ENCODE measurements at places on chromosomes 6 and 20.

DNA sequence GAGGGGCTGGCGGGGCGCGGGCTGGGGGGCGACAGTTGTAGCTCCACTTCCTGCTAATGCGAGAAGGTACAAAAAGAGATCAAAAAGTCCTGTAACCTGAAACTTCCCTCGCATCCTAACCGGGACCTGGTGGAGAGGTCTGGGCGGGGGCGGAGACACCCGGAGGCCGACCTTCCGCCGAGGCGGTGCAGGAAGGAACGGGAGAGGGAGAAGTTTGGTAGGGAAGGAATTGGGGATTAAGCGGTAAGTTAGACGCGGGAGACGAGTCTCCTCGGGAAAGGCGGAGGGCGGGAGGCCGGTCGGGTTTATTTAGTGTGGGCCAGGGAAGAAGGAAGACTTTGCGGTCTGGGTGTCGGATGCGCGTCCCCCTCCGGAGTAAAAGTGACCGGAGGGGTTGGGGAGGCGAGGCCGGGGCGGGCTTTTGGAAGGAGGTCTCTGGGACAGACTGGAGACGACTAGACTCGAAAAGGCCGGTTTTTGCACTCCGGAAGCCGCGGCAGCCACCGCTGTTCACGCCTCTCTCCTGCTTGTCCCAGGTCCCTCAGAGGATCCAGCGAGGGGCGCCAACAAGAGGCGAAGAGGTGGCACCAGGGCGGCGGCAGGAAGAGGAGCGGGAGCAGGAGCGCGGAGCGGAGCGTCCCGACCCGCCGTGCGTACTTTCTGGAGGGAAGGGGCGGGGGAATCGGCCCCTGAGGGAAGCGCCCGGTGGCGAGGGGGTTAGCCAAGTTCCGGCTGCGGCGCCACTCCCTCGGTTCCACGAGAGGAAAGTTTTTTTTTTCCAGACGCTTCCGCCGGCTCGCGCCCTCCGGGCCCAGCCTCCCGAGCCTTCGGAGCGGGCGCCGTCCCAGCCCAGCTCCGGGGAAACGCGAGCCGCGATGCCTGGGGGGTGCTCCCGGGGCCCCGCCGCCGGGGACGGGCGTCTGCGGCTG lies 734 bp downstream of the TPBG start:
- peak; percentile 51 for DNase-seq

GRCh38 chr6:27101824-27102223 lies 145.7 kb upstream of the PRSS16 start:
- DNase-seq: no peak

DNA sequence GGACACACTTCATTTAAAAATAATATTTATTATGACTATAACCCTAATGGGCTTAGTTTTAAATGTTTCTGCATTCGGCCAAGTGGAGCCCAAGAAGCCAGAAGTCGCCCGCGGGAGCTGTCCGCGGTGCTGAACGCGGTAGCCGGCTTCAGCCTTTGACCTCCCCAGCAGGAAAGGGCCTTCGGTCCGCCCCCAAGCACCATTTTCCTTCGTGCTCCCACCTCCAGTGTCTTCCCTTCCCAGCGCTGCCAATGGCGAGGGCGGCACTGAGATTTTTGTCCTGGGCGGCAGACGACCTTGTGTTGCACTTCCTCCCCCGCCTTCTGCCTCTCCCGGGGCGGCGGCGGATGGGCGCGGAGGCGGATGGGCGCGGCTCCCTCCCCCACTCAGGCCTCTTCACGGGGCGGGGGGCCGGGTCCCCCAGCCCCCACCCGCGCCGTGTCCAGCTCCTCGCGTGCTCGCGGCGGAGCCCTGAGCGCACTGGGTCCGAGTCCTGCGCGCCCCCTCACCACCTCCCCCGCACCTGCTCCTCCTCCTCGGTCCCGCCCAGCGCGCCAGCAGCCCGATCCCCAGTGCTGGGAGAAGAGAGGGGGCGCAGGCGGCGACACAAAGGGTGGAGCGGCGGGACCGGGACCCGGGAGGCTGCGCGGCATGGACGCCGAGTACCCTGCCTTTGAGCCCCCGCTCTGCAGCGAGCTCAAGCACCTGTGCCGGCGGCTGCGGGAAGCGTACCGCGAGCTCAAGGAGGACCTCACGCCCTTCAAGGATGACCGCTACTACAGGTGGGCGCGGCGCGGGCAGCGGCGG lies 23.6 kb upstream of the TMEM181 start:
- DNase-seq: peak; percentile 87

DNA sequence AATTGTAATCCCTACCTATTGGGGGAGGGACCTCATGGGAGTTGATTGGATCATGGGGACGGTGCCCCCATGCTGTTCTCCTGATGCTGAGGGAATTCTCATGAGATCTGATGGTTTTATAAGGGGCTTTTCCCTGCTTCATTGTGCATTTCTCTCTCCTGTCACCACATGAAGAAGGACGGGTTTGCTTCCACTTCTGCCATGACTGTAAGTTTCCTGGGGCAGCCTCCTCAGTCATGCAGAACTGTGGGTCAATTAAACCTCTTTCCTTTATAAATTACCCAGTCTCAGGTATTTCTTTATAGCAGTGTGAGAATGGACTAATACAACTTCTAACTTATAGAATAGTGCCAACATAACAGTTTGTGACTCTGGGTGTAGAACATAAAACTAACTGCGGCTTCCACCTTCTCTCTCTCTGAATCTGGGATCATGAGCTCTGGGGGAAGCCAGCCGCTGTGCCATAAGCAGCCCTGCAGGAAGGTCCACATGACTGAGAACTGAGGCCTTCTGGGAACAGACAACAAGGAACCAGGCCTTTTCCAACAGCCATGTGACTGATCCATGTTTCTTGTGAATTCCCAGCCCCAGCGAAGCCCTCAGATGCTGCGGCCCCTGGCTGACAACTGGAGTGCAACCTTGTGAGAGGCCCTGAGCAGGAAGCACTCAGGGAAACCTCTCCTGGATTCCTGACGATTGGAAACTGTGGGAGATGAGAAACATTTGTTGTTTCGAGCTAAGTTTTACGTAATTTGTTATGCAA lies 3.4 kb upstream of the HLA-A start:
- no peak for DNase-seq

DNA sequence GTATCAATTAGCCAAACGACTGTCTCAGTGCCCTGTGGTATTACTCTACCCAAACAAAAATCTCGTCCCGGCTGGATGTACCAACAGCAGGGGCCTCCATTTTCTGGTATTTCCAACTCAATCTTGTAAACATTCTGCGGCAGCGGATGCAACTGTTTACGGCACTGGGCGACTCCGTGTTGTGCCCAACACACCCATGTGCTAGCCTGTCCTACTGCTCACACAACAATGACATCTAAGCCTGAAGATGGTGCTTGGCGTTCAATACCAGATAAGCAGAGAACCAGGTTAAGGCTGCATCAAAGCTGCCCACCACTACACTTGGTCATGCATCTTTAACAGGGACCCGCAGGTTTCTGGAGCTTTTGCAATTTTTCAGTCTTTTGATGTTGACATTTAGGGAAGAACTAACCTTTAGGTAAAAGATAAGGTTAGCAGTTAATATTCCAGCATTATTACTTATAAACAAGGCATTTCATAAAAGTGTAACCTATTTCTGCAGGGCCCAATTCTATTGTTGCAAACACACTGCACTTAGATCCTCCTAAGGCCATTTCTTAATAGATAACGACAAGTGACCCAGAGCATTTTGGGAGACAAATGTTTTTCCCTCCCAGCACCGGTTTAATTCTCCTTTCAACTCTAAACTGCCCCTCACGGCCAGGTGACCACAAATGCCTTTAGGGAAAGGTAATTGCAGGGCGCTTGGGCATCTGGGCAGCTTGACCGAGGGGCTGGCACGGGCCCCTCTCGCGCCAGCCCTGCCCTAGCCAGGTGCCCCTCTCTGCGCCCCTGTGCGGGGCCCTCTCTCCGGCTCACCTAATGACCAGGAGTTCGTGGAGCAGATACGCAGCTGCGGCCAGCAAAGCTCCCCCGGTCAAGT lies 945 bp downstream of the FAXC start:
- no peak for DNase-seq

DNA sequence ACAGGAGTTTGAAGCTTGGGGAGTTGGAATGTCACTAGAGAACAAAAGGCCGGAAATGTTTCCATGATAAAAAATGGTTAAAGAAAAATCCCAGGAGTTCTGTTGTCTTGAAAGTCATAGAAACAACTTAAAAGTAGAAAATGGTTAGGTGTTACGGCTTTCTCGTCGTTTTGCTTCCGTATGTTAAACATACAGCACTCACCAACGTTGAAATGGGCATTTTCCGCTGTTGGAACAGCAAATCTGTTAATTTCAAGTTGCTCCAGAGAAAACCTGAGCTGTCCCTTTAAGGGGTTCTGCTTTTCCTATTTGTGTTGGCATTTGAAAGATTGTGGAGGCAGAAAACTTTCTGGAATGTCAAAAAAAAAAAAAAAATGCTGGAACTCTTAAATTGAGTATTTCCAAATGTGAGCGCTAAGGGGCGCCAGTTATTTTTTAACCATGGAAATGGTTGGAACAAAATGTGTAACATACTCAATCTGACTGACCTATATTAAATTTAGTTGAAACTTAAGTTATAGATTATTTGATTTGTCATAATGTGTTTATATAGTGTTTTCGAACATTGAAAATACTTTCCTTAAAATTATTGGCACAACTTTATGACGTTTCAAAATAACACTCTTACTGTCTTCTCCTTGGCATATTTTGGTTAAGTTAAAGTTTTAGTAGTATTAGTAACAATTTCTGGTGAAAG lies 2.2 kb downstream of the QKI start:
- DNase-seq: no peak

GRCh38 chr6:89536231-89536630 lies 102.3 kb downstream of the LYRM2 start:
- no peak for DNase-seq

GRCh38 chr20:37534401-37535157 lies 6.9 kb upstream of the BLCAP start:
- peak; percentile 93 for DNase-seq

- DNase-seq: no peak
These were observed 20.3 kb upstream of the TENT5A start for GRCh38 chr6:81772741-81773140.

DNA sequence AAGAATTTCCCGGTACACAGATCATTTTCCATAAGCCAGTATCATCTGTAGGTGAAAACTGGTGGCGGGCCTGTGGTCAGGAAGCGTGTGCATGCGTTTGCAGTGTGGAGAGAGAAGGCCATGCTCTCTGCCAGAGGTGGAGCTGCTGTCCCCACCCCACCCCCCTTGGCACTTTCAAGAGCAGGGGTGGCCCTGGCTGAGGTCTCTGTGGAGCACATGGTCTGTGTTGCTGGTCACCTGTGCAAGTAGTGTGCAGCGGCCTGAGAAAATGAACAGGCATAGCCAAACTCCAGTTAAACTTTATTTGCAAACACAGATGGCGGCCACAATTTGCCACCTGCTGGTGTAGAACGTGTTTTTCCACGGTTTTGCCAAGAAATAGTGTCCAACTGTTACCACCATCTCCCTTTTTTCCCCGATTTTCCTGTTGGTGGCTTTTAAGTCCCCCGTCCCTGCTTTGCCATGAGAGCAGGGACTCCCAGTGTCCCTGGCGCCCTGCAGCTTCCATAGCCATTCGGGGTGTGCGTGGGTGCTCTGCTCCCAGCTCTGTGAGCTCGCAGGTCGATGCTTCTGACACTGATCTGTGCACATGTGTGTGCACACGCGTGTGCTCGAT lies 2.5 kb downstream of the ADRM1 start:
- DNase-seq: no peak

GRCh38 chr6:147709396-147710272 lies 201.1 kb downstream of the SAMD5 start:
- peak; percentile 15 for DNase-seq

DNA sequence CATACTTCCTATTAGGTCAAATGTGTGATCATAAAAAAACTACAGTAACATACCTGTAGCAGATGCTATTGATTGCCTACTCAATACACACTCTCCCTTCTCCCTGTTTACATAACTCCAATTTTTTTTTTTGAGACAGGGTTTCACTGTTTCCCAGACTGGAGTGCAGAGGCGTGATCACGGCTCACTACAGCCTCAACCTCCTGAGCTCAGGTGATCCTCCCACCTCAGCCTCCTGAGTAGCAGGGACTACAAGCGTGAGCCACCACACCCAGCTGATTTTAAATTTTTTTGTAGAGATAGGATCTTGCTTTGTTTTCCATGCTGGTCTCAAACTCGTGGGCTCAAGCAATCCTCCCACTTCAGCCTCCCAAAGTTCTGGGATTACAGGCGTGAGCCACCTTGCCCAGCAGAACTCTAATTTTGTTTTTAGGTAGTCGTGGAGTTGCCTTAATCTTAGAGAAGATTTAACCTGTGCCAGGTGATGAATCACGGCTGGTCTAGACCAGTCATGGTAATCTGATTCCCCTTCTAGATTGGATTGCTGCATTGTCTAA lies 14.0 kb upstream of the KIF3B start:
- DNase-seq: no peak

DNA sequence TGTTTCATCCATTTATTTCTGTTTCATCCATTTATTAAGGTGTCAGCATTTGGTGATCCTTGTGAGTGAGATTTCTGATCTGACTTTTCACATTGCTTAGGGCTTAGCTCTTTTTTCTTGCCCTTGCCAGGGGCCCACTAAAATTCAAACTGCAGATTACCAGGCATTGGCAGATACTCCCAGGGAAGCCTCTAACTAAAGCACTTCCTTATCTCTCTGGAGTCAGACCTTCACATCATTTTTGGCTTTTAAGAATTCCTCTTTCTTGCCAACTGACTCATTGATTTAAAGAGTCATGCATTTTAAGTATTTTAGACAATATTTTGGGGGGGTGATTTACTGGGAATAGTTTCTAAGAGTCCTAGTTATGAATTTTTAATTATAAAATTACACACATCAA lies 2.6 kb upstream of the WFDC8 start:
- no peak for DNase-seq

DNA sequence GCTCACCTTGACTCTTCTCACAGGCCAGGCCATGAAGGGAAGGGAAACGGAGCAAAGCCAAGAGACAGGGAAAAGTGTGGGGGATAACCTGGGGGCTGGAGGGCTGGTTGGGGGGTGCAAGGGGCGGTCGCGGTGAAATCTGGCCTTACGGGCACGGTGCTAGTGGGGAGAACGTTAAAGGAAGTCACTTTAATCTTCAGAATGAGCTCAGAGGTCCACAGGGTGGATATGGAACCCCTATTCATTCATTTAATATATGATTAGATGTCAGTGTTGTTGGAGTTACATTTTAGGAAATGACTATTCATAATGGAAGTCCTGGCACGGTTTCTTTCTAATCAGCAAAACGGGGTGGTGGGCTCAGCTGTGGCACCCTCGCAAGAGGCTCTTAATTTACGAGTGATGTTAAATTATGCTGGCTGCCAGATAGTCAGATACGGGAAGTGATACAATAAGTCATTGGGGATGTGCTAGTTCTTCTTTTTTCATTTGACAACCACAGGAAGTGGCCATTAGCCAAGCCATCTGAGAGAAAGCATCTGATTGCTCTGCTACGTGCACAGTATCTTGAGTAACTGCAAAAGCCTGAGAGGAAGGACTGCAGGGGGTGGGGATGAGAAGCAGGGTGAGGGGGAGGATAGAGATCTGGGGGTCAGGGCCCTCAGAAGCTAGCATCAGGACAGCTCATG lies 253.0 kb downstream of the QKI start:
- no peak for DNase-seq

- no peak for DNase-seq
These were observed 111.4 kb downstream of the FYN start for GRCh38 chr6:111761783-111762312.

- DNase-seq: no peak
These were observed 181.9 kb upstream of the CCN2 start for GRCh38 chr6:132132924-132133639.

GRCh38 chr6:136566007-136566487 lies 15.8 kb upstream of the MAP7 start:
- DNase-seq: peak; percentile 77

GRCh38 chr6:53161481-53162009 lies 12.9 kb upstream of the GCM1 start:
- no peak for DNase-seq

- no peak for DNase-seq
These were observed 37.1 kb downstream of the SLC22A23 start for GRCh38 chr6:3419624-3420272.
